ENCODE measurements at places on chromosomes 3 and 15. TPM values are rescaled to one million over a fixed set of nuclear protein-coding genes. Genes with fewer than 3 reads are reported as not detected.
A peak's percentile ranks its signal among the peaks of the same experiment; 100 is the strongest.

Gene GCHFR
- total RNA-seq, result 8.1 TPM

- peak; percentile 85 for DNase-seq
Observed at GRCh38 chr3:151085227-151085888, at the start of gene MED12L. Gene MED12L (plus strand): TSS chr3:151085664. CDS start chr3:151086927, 1,263 bp downstream.

DNA sequence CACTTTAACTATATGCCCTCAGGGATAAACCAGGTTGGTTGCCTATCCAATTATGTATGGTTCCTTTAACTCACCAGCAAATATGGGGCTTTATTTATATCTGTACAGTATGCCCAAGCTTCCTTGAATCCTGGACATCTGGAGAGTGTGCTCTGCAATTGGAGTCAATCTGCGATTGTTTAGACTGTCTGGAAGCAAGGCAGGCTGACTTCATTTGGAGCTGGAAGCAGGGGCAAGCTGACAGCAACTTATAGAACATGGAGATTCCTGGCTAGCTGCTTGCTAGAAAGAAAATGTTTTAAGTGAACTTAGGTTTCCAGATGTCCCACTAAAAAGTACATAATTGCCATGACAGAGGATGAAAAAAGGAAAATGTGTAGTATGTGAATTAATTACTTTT lies 63.7 kb upstream of the TPRG1 start:
- DNase-seq, result no peak

- no peak for DNase-seq
Observed at GRCh38 chr3:184700759-184701158, 11.1 kb downstream of the MAGEF1 start.

DNA sequence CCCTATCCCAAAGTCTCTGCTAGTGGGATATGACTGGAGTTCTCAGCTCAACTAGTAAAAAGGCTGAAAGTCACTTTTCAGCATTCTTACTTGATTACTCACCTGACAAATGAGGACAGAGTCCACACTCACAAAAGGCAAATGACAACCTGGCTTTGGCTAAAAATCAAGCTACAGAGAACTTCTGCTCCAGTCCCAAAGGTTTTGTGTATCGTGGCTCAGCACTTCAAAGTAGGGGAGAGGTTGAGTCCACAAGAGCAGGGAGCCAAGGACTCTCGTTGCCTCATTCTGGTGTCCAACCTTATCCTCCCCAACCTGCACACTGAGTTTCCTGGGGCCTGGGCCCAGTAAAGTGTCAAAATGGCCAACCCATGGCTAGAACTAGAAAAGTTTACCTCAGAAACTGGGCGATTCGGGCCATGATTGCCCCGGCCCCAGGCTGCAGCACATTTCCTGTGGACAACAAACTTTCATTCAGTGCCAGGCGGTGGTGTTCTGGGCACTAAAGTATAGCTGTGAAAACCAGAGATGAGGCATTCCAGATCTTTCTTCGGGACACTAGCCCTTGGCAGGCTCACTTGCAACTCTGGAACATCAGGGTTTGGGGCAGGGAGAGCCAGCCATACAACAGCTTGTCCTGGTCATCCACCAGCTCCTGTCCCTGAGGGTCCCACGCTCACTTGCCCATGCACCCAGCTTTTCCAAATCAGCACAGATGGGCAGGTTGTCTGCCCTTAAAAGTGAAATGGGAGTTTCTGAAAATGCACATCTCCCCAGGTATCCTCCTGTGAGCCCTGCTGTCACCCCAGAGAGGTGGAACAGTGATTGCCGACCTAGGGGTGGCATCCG lies 3.1 kb downstream of the ACAA1 start:
- DNase-seq, result peak; percentile 1

GRCh38 chr3:58569287-58570001 lies 7.7 kb downstream of the FAM107A start:
- DNase-seq, result no peak

DNA sequence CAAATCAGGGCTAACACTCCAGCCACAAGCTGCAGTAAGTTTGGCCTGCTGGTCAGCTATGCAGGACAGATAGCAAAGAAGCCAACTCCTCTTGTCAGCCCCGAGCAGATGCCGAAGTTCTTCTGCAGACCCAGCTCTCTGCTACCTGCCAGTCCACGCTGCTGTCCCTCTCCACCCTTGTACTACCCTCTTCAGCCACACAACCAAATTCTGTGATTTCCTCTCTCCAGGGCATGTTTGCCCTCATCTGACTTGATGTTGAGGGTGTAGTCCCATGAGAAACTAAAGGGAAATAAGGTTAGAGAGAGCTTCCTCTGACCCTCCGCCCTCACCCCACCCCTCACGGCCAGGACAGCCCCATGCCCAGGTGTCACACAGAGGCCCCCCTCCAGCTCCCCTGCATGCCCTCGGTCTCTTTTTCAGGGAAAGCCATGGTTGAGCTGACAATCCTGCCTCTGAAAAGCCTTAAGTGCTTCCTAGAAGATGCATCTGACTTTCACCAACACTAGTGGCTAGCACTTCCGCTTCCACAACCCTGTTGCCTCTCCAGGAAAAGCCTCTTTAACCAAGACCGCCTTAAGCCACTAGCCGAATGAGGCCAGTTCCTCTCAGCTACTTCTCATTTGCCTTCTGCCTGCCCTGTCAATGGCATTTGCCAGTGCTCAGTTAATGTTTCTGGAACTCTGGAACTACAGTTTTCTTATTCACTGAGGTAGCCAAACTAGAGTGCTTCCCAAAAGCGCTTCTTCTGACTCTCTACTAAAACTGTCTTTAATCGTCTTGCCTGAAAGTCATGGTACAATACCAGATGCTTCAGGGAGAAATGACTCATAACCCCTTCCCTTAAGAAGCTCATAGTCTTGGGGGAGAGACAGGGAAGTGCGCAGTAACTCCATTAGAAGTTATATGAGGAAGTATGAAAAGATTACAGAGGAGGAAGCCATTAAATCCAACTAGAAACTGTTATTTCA lies 300.4 kb upstream of the STT3B start:
- no peak for DNase-seq

GRCh38 chr3:130661140-130661891 lies 85.3 kb downstream of the PIK3R4 start:
- DNase-seq, result no peak

GRCh38 chr3:188734395-188734794 lies 437.4 kb upstream of the TPRG1 start:
- no peak for DNase-seq

Gene DUOX1
- 1.0 TPM for total RNA-seq

DNA sequence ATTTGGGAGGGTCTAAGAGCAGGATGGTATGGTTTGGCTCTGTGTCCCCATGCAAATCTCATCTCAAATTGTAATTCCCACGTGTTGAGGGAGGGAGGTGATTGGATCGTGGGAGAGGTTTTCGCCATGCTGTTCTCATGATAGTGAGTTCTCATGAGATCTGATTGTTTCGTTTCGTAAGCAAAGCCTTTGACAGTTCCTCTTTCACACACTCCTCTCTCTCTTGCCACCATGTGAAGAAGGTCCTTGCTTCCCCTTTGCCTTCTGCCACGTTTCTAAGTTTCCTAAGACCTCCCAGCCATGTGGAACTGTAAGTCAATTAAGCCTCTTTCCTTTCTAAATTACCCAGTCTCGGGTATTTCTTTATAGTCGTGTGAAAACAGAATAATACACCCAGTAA lies 553.7 kb downstream of the TAFA4 start:
- no peak for DNase-seq
